ENCODE measurements at places on chromosomes 5 and 9.

DNA sequence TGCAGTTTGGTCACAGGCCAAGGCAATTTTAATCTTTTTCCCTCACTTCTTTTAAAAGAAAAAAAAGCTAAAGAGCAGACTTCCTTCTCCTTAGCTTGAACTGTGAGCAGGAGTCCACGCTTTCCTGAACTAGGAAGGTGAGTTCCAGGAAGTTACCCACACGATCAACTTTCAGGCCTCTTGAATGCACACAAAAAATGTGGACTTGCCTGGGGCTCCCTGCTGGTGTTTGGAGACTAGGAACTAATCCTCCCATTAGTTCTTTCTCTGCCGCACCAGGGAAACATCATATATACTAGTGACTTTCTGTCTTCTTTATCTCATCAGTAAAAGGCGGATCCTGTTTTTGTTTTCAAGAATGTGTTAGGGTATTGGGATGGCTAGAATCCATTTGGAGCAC lies 240.0 kb downstream of the GOLPH3 start:
- no peak for DNase-seq

DNA sequence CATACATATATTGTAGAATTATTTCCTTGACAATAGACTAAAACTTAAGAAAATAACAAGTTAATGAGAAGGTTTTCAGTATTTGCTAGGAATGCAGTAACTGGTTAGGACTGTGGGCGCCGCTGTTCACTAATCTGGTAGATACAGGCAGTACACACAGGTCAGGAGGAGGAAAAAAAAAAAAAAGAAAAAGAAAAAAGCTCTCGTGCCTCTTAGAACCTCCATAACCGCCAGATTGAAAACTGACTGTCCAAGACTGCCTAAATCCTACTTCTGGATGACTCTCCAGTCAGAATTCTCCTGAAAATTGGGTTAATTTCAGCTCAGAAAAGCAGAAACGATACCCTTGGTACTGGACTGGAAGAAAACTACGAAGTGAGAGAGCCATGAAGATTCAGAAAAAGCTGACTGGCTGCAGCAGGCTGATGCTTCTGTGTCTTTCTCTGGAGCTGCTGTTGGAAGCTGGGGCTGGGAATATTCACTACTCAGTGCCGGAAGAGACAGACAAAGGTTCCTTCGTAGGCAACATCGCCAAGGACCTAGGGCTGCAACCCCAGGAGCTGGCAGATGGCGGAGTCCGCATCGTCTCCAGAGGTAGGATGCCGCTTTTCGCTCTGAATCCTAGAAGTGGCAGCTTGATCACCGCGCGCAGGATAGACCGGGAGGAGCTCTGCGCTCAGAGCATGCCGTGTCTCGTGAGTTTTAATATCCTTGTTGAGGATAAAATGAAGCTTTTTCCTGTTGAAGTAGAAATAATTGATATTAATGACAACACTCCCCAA lies at the start of gene PCDHGA1:
TSS of gene PCDHGA1 (plus strand) at position 216 of the 782 bp plus-strand sequence.
- no peak for DNase-seq

- DNase-seq = no peak
These were observed 6.8 kb upstream of the TIFAB start for GRCh38 chr5:135458921-135459331.

DNA sequence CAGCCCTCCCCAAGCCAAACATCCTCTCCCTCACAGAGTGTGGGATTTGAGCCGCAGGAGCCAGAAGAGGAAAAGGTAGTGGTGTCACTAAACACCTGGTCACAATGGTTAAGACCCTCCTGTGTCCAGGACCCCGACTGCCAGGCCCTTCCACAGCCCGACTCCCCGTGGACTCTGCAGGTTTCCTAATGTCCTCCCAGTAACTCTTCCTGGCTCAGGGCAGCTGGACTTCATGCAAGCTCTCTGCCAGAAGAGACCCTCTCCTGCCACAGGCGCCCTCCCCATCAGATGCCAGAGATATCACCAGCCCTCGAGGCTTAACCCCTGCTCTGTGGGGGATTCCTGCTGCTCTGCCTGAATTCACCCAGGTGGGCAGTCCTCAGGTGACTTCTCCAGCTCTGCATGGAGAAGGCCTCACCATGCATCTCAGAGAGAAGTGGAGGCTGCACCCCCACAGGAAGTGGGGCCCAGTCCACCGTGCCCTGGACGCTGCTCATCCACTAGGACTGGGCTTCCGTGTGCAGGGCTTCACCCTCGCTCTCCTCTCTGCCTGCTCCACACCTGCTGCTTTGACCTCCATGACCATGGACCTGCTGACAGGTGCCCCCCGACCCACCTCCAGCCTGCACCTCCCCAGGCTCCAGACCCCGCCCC lies 111.2 kb downstream of the ADAMTS2 start:
- DNase-seq = no peak

DNA sequence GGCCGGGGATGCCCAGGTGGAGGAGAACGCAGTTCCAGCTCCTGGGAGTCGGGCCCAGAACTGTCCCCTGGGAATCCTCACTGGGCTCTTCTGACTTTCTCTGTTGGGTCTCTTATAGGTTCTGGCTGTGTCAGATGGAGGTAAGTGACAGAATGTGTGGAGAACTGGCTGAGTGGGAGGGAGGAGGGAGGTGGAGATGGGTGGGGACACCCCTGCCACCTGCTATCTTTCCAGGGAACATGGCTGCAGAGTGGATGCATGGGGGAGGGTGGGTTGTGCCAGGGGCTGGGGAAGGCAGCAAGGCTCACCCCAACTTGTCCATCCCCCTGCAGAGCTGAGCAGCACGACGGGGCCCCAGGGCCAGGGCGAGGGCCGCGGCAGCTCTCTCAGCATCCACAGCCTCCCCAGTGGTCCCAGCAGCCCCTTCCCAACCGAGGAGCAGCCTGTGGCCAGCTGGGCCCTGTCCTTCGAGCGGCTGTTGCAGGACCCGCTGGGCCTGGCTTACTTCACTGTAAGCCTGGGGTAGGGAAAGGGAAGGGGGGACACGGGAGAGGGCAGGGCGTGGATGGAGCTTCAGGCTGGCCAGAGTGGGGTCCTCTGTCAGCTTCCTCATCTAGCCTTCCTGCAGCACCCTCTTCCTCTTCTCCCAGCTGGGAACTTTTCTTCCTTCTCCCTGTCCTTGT lies 8.3 kb downstream of the RGS14 start:
- DNase-seq = no peak

DNA sequence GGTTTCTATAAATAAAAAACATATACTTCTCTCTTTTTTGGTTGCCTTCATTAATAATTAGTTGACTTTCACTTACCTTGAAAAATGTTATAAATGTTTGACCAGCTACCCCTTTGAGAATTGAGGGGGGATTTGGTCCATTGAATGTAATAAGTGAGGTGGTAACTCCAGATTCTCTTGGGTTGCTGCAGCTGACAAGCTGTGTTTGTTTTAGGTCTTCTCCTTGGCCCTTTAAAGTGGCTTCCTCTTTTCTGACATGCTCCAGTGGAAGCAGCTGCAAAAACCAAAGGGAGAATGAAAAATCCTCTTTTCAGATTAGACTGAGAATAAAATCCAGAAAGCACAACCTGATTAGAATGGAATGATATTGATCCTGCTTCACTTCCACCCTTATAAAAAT lies 410.5 kb downstream of the TMEM38B start:
- no peak for DNase-seq

DNA sequence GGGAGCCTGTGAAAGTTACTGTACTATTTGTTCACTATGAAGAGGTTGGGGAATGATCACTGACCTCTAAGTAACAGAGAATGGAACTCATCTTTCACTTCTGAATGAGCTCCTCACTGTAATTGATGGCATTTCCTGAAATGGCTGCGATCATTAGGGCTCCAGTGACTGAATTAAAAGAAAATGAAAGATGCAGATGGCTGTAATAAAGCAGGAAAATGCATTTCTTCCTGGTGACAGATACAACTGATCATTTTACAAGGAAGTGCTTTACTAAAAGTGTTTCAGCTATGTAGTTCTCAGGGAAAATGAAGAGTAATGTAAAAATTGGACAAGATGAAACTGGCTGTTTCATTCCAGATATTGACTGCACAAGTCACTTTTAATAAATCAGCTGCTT lies 1200.6 kb upstream of the NUDT12 start:
- no peak for DNase-seq

GRCh38 chr5:10590226-10590999 lies 26.5 kb downstream of the ANKRD33B start:
- no peak for DNase-seq

- DNase-seq = no peak
These were observed 6.0 kb downstream of the MRPS2 start for GRCh38 chr9:135506327-135507103.

GRCh38 chr9:22790329-22790728 lies 343.7 kb downstream of the DMRTA1 start:
- no peak for DNase-seq

DNA sequence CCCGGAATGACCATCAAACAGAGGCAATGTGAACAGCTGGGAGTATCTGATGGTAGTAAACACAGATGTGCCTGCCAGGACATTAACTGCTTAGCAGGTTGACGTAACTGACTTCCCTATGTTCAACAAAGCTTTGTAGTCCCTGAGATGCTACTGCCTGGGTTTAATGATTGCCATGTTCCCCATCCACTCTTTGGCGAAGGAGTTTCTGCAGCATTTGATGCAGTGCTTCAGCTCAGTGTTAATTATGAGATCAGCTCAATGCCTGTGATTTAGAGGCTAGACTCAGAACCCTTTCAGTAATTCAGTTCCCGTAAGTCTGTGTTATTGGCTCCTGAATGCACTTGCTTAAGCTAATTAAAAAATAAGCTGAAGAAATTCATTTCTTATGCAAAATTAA lies 547.3 kb upstream of the ZNF608 start:
- no peak for DNase-seq

- no peak for DNase-seq
These were observed 76.5 kb downstream of the SH3PXD2B start for GRCh38 chr5:172377856-172378255.

DNA sequence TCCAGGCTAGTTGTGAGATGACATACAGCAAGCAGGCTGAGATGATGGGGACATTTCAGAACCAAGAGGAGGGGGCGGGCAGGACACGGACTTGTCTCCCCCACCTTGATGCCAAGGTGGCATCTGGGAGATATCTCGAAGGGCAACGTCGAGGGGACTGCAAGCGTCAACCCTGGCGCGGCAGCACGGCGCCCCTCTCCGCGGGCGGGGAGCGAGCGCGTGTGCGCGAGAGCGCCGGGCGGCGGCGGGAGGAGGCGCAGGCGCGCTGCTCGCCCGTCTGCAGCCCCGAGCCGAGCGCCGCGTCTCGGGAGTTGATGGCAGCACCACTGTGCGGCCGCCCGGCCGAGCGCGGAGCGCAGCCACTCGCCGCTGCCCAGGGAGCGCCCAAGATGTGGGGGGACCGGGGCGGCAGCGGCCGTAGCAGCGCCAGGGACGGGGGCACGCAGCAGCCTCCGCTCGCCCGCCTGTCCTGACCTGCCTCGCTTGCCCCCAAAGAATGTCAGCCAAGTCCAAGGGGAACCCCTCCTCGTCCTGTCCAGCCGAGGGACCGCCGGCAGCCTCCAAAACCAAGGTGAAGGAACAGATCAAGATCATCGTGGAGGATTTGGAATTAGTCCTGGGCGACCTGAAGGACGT lies at the start of gene PRR16:
TSS of gene PRR16 (plus strand) at position 310 of the 636 bp plus-strand sequence.
- no peak for DNase-seq

Measured in stimulated activated CD4-positive, alpha-beta T cell treated with anti-CD3 and anti-CD28 coated beads, Interleukin-1b, Interleukin-23, amount 100 ng/mL, for 1 hour (primary cell).